A549 treated with ZK216348 at 1 μM for 4 hours (cell line): ENCODE measurements at places on chromosomes 1 and 21. TPM values are rescaled to one million over a fixed set of nuclear protein-coding genes. Genes with fewer than 3 reads are reported as not detected.

IRF6 gene
- total RNA-seq: 0.05 to 0.18 TPM (median 0.17 TPM) in 5 replicates

TIAM1 gene
- total RNA-seq: 0.53 to 0.79 TPM (median 0.61 TPM) in 5 replicates

C4BPA gene
- total RNA-seq: 0.33 to 0.86 TPM (median 0.78 TPM) in 5 replicates

SGIP1 gene
- total RNA-seq: not detected in 5 replicates

RIMKLA gene
- 0.50 to 1.1 TPM (median 0.87 TPM) in 5 replicates for total RNA-seq

C1orf141 gene
- total RNA-seq: not detected in 5 replicates

E2F2 gene
- total RNA-seq: 2.1 to 3.5 TPM (median 3.2 TPM) in 5 replicates

ACTN2 gene
- not detected in 5 replicates for total RNA-seq

HCN3 gene
- total RNA-seq: 2.0 to 6.6 TPM (median 5.5 TPM) in 5 replicates

PCP4L1 gene
- 0.11 TPM in 1 of 5 replicates, not detected in the others for total RNA-seq

SYT11 gene
- total RNA-seq: 0.93 to 1.3 TPM (median 1.2 TPM) in 5 replicates

NUAK2 gene
- total RNA-seq: 22.6 to 34.1 TPM (median 31.0 TPM) in 5 replicates

ADGRB2 gene
- 3.6 to 7.5 TPM (median 6.1 TPM) in 5 replicates for total RNA-seq

APOBEC4 gene
- not detected in 5 replicates for total RNA-seq

TBX15 gene
- 0.06 to 0.11 TPM (median 0.09 TPM) in 3 of 5 replicates, not detected in the others for total RNA-seq

CTH gene
- 1.2 to 2.2 TPM (median 1.4 TPM) in 5 replicates for total RNA-seq

RPL22 gene
- 386 to 657 TPM (median 438 TPM) in 5 replicates for total RNA-seq

HHAT gene
- 1.6 to 2.3 TPM (median 1.7 TPM) in 5 replicates for total RNA-seq

NEGR1 gene
- not detected in 5 replicates for total RNA-seq

HUNK gene
- total RNA-seq: 1.2 to 2.6 TPM (median 1.4 TPM) in 5 replicates

PLEKHA6 gene
- 20.4 to 35.4 TPM (median 29.9 TPM) in 5 replicates for total RNA-seq

CASQ2 gene
- not detected in 5 replicates for total RNA-seq

SLAMF9 gene
- total RNA-seq: 0.19 to 0.75 TPM (median 0.39 TPM) in 4 of 5 replicates, not detected in the other

CD2 gene
- not detected in 5 replicates for total RNA-seq

DIO1 gene
- not detected in 5 replicates for total RNA-seq

ALPL gene
- 0.14 to 0.68 TPM (median 0.41 TPM) in 5 replicates for total RNA-seq

ZNF326 gene
- total RNA-seq: 17.6 to 26.1 TPM (median 18.7 TPM) in 5 replicates

CYP2J2 gene
- total RNA-seq: 0.08 TPM in 1 of 5 replicates, not detected in the others

GREM2 gene
- total RNA-seq: 0.08 to 0.21 TPM (median 0.18 TPM) in 5 replicates

OR2L2 gene
- total RNA-seq: not detected in 5 replicates

GLIS1 gene
- 0.08 TPM in 1 of 5 replicates, not detected in the others for total RNA-seq

GON4L gene
- total RNA-seq: 14.6 to 16.5 TPM (median 15.5 TPM) in 5 replicates

PTPRF gene
- 72.4 to 117 TPM (median 101 TPM) in 5 replicates for total RNA-seq

S100A8 gene
- total RNA-seq: not detected in 5 replicates

TRPM2 gene
- total RNA-seq: 4.8 to 9.0 TPM (median 8.0 TPM) in 5 replicates

PPIH gene
- total RNA-seq: 56.1 to 77.7 TPM (median 57.5 TPM) in 5 replicates

USH2A gene
- total RNA-seq: not detected in 5 replicates

RCSD1 gene
- total RNA-seq: 0.08 to 0.10 TPM in 2 of 5 replicates, not detected in the others

MYBPH gene
- not detected in 5 replicates for total RNA-seq

C2CD4D gene
- not detected in 5 replicates for total RNA-seq

PTGS2 gene
- total RNA-seq: 4.2 to 8.3 TPM (median 6.7 TPM) in 5 replicates

MYOC gene
- total RNA-seq: 0.06 TPM in 1 of 5 replicates, not detected in the others

CLCC1 gene
- 14.9 to 18.9 TPM (median 17.4 TPM) in 5 replicates for total RNA-seq

TFAP2E gene
- 0.40 to 0.93 TPM (median 0.65 TPM) in 5 replicates for total RNA-seq

NCF2 gene
- 1.0 to 3.3 TPM (median 2.7 TPM) in 5 replicates for total RNA-seq

CHRM3 gene
- 0.04 to 0.11 TPM in 2 of 5 replicates, not detected in the others for total RNA-seq

TMEM79 gene
- 6.2 to 9.5 TPM (median 8.5 TPM) in 5 replicates for total RNA-seq

HORMAD1 gene
- 5.2 to 10.7 TPM (median 7.7 TPM) in 5 replicates for total RNA-seq

TMEM269 gene
- 0.08 to 0.13 TPM (median 0.12 TPM) in 5 replicates for total RNA-seq

FCGR3A gene
- total RNA-seq: not detected in 5 replicates

IKBKE gene
- total RNA-seq: 3.3 to 8.4 TPM (median 6.6 TPM) in 5 replicates

LRRC71 gene
- 0.12 to 0.24 TPM (median 0.15 TPM) in 5 replicates for total RNA-seq

VAV3 gene
- total RNA-seq: 0.84 to 2.2 TPM (median 1.2 TPM) in 5 replicates
